Activated CD4-positive, alpha-beta T cell treated with anti-CD3 and anti-CD28 coated beads, Interleukin-2, amount 50 U/mL, for 1 hour (primary cell): ENCODE measurements at places on chromosomes 6 and 20.

- DNase-seq = no peak
Measured at GRCh38 chr20:43955750-43956191, 41.1 kb downstream of the TOX2 start.

DNA sequence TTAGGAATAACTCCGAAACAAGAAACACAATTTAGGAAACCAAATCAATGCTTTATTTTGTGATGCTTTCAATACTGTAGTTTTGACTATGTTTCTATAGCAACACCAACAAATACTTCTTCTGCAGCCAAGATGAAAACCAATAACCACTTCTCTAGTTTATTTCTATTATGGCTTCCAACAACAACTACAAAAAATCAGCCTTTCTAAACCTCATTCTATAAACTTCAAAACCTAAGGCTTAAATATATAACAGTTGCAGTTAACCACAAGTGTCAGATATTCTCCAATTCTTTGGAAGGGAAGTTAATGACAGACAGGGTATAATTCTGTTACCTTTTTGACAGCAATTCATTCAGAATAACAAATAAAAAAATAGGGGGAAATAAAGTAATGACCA lies 80.9 kb downstream of the EPB41L2 start:
- no peak for DNase-seq

GRCh38 chr6:134727081-134727480 lies 222.8 kb downstream of the ALDH8A1 start:
- DNase-seq = no peak

DNA sequence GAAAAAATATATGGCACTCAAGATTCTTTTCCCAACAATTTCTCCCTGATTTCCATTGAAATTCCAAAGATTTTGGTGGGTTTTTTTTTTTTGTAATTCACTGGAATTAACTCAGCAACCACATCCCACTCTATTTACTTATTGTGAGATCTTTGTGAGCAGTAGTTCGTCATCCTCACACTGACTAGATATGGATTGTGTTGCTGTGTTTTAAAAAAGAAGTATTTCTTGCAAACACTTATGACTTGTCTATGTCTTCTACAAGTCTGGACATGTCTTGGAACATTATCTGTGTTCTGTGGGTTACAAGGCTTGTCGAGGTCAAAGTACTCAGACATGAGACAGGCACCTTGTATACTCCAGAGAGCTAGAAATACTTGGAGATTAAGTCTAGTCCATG lies 7.3 kb upstream of the TENT5A start:
- no peak for DNase-seq

DNA sequence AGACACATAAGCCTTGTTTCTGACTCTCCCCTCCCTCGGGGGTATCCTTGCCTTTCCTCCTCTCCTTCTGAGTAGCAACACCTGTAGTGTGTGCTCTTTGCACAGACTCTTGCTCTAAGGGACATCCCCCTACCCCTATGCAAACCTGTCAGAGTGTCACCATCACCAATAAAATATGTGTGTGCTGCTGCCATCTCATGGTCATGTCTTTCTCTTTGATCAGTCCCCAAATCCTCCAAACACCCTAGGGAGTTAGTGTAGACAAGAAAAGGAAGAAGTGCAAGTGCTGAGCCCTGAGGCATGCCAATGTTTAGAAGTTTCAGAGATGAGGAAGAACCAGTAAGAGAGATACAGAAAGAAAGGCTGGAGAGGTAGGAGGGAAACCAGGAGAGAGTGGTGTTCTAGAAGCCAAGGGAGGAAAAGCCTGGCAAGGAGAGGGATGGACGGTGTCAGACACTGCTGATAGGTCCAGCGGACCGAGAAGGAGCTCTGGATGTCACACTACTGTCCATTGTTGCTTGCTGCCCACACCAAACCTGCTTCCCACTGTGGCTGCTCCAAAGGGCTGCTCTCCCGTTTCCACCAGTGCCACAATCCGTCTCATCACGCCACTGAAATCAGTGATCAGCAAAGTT lies 16.4 kb downstream of the TRMT6 start:
- no peak for DNase-seq

GRCh38 chr6:159691133-159691962 lies 1.7 kb downstream of the SOD2 start:
- no peak for DNase-seq

GRCh38 chr20:63371291-63371865 lies 10.2 kb upstream of the CHRNA4 start:
- DNase-seq = no peak

GRCh38 chr6:145012039-145012662 lies 723.2 kb downstream of the EPM2A start:
- DNase-seq = no peak

DNA sequence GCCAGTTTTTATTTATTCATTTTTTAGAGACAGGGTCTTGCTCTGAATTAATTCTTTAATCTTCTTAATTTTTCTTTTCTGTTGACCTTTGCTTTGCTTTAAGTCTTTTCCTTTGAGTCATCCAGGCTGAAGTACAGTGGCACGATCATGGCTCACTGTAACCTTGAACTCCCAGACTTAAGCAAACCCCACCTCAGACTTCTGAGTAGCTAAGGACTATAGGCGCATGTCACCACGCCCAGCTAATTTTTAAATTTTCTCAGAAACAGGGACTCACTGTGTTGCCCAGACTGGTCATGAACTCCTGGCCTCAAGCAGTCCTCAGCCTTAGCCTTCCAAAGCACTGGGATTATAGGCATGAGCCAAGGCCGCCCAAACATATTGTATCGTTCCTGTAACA lies 71.3 kb upstream of the GNRH2 start:
- no peak for DNase-seq

GRCh38 chr6:22954749-22955385 lies 385.5 kb downstream of the HDGFL1 start:
- DNase-seq = no peak

GRCh38 chr6:56450882-56451739 lies 191.6 kb downstream of the DST start:
- DNase-seq = no peak

- DNase-seq = no peak
Measured at GRCh38 chr20:4444404-4444803, 277.3 kb upstream of the PRND start.

DNA sequence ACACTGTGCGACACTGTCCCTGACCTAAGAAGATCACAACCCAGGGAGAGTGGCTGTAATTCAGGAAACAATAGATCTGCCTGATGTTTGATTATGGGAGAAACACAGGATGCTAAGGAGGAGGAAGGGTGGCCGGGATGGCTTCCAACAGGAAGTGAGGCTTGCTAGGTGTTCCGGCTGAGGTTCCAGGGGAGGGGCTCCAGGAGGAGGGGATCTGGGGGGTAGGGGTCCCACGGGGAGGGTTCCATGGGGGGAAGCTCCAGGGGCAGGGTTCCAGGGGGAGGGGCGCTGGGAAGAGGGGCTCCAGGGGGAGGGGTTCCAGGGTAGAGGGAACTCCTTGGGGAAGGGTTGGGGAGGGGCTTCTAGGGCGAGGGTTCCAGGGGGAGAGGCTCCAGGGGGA lies 48.6 kb downstream of the DAAM2 start:
- DNase-seq = no peak

- no peak for DNase-seq
Measured at GRCh38 chr6:104704191-104704590, 155.5 kb downstream of the HACE1 start.

- peak; percentile 11 for DNase-seq
Measured at GRCh38 chr6:116111552-116112528, 11.2 kb downstream of the NT5DC1 start.

DNA sequence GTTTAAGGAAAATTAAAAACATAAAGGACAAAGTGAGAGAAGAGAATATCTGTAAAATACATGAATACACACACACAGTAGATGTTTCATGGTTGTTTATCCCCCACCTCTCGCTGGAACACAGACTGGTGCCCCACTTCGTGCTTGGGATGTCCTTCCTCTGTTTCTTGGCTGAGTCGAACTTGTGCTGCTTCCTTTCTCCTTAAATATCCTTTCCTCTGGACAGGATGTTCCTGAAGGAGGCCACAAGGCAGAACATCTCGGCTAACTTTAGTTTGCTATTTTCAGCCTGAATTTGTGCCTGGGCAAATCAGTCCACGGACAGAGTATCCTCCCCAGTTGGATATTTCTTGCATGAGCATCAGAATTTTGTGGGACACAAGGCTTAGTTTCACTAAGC lies 54.7 kb upstream of the ZMYND8 start:
- DNase-seq = no peak

DNA sequence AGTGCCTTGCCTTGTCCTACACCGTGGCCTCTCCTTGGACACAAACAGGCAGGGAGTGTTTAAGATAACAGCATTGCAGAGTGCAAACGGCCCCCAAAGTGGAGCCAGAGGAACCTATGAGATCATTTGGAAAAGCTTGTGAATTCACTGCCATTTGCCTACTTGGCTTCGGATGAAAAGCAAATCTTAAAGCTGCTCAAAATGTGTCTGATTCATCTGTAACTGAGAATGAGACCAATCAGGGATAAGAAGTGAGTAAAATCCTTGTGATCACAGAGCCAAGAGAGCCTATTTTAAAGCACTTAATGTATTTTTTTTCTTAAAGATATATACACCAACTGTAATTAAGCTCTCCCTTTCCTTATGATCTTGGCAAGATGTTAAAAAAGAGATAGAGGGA lies 65.7 kb upstream of the BACH2 start:
- no peak for DNase-seq

DNA sequence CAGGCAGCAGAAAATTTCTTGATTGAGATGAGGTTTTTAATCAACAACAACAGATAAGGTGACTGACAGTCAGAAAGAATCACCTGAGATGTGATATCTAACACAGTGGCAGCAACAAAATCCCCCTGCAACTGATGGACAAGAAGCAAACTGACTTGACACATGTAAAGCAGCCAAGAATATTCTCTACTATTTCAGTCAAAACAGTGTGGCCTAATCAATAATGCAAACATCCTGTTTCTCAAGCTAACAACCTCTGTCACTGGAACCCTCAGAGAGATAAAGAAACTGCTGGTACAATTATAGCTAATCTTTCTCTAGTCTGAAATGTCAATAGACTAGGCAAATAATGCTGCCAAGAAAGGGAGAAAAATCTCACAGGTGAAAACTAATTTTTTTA lies 4.6 kb upstream of the CGA start:
- no peak for DNase-seq

DNA sequence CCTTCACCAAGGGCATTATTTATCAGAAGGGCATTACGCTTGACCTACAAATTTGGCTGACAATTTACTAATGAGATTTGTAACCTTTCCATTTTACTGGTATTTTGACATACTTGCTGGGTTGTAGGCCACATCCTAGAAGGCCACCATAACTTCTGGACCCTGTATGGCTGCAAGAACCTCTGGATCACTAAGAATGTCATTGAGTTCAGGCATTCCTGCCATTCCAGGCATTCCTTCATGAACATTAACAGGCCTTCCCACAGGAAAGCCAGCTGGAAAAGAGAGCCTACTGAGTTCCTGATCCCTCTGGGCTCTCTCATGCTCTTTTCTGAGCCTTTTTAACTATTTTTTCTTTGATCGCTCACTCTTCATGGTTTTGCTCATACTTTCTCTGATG lies 28.4 kb upstream of the SLC35A1 start:
- no peak for DNase-seq

- DNase-seq = no peak
Measured at GRCh38 chr6:90222724-90223198, 73.9 kb downstream of the BACH2 start.

DNA sequence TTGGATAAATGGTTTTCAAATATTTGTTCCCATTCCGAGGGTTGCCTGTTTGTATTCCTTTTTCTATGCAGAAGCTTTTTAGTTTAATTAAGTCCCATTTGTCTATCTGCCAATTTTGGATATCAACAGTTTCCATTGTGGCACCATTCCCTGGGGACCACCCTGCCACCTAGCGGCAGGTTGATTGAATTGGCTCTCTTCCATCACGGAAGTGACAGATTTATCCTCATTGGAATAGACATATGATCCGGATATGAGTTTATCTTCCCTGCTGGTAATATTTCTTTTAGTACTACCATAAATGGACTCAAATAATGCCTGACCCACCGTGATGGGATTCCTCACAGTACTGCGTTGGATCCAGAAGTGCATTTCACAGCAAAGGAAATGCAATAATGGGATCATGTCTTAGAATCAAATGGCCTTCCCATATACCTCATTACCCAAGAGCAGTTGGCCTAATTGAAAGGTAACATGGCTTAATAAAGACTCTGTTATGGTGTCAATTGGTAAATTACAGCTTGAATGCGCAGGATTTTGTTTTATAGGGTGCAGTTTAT lies 327.0 kb downstream of the BMP2 start:
- no peak for DNase-seq
